ENCODE measurements at places on chromosomes 3 and 15.

DNA sequence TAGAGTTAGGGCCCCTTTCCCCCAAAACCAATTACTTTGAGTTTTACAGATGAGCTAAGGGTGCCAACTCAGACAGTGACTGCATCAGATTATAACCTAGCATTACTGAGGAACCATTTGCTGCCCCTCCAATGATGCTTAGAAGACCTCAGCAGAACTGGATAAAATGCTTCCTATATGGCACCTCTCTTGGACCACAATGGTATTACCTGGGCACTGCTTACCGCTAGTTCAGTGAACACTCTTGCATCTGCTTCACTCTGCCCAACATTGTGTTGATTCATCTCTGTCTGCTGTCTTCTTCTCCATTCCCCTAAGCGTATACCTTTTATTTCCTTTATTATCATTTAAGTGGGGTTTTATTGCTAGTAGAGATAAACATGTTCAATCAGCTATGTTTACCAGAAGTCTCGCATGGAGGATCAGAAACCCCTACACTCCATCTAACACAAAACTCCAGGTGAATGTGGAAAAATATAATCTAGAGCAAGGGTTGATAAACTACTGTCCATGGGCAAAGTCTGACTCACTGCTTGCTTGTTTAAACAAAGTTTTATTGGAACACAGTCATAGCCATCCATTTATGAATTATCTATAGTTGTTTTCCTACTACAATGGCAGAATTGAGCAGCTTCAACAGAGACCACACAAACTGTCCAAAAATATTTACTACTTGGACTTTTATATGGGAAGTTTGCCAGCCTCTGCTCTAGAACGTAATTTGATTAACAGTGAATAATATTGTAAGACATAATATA is 100.2 kb upstream of the PTX3 start:
- no peak for DNase-seq

GRCh38 chr15:67296188-67296587 is 41.6 kb downstream of the IQCH start:
- DNase-seq, result no peak

DNA sequence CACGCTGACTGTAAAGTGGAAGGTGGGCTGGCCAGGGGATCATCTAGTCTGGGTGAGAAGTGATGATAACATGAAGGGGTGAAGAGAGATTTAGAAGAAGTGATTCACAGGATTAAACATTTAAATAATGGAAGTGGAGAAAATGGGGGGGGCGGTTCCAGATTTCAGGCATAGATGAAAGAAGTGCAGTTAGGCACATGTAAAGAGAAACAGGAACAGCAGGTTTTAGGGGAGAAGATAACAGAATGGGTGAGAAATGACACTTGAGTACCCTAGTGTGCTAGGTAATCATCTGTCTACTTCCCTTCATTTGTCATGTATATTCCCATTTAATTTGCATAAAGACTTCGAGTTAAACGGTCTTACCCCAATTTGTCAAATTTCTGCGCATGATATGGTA is 15.3 kb downstream of the B3GNT5 start:
- DNase-seq, result no peak

- DNase-seq, result no peak
Observed at GRCh38 chr3:171956181-171956683, 83.1 kb upstream of the FNDC3B start.

- no peak for DNase-seq
Observed at GRCh38 chr3:6165951-6166350, 695.0 kb upstream of the GRM7 start.

DNA sequence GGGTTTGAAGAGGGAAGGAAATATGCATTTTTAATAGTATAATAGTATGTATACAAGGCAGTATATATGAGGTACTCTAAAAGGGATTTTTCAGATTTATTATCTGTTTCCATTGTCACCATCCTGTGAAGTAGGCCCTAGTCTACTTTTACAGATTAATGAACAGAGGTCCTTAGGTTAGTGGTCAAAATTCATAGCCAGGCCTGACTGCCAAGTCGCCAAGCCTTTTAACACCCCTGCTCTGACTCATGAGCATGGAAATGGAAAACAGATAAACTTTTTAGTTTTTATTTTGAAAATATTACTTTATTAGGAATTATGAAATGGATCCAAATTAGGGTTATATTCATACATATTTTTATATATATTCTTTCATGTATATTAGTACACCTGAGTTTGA is 146.9 kb downstream of the BBX start:
- no peak for DNase-seq

GRCh38 chr15:62840526-62841268 is 201.8 kb upstream of the TPM1 start:
- no peak for DNase-seq

GRCh38 chr15:50945725-50946124 is 37.2 kb downstream of the AP4E1 start:
- peak; percentile 35 for DNase-seq

DNA sequence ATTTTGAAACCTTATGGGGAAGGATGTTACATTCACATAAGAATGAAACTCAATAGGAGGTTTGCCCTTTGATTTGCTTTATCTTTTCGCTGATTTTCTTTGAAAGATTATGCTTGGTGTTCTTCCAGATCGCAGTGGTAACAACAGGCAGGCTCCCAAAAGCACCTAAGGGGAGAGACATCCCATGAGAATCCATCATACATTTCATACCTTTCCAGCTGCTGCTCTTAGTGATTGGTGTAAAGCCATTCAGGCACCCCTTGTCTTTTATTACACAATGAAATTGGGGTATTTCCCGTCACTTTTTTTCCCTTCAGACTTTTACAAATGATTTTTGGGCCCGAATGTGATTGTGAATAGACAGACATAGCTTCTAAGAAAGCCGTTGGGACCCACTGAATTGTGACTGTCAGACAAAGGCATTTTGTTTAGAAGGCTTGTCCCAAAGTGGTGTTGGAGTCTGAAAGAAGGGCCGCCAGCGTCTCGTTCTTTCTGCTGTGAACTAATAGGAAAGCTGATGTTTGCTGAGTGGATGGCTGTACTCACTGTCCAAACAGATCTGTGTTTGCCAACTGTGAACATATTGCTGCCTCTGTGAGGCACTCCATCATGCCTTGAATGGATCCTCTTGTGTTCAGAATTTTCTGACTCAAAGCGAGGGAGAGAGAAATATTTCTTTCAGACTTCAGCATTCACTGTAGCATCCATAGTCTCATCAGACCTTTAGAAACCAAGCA is 164.3 kb downstream of the FNDC3B start:
- no peak for DNase-seq

- peak; percentile 30 for DNase-seq
Observed at GRCh38 chr3:124315215-124316033, 323.5 kb upstream of the ROPN1 start.

GRCh38 chr3:59709702-59710553 is 660.1 kb upstream of the CFAP20DC start:
- DNase-seq, result no peak

DNA sequence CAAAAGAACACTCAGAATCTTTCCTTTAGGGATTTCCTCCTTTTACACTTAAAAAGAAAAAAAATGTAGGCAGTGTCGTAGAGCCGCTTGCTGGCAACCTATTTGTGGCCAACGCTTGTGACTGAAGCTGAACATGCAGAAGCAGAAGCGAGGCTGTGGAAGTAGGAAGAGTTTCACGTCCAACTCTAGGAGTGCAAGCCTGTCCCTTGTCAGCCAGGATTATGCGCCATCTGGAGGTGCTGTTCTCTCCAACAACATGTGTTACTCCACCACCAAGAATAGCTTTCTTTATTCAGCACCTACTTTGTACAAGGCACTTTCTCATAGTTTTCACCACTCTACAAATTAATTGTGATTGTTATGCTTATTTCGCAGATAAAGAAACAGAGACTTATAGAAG is 223.2 kb upstream of the LMCD1 start:
- no peak for DNase-seq

- DNase-seq, result no peak
Observed at GRCh38 chr3:75001330-75001729, 386.9 kb upstream of the CNTN3 start.

GRCh38 chr3:82031596-82031995 is 270.2 kb upstream of the GBE1 start:
- no peak for DNase-seq

DNA sequence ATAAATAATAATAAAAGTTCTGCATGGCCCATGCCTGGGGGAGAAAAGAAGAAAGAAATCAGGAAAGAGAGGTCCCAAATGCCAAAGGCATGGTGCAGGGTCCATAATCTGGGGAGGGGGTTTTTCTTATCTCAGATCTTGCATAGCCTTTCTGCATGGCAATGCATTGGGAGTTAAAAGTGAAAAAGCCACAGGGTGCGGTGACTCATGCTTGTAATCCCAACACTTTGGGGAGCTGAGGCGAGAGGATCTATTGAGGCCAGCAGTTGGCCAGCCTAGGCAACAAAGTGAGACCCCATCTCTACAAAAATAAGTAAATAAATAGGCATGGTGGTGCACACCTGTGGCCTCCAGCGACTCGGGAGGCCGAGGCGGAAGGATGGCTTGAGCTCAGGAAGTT is 76.8 kb upstream of the GATA2 start:
- DNase-seq, result no peak

- DNase-seq, result no peak
Observed at GRCh38 chr15:62698646-62699045, 343.9 kb upstream of the TPM1 start.

- no peak for DNase-seq
Observed at GRCh38 chr3:58529516-58530353, 7.3 kb downstream of the ACOX2 start.

DNA sequence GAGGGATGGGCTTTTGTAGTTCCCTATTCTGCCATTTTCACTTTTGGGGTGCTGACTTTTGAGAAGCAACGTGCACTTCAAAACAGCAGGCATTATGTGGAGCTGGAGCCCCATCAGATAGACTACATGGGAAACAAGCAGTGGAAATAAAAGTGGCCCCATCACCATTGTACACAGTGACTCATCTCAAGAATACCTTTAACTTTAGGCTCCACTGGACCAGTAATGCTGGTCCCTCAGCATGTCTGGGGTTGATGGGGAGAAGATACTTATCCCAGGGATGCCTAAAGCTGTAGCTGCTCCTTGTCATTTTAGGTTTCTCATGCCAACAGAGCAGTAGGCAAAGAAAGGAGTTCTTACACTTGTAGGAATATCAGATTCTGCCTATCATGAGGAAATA is 45.0 kb downstream of the LSM3 start:
- DNase-seq, result no peak

DNA sequence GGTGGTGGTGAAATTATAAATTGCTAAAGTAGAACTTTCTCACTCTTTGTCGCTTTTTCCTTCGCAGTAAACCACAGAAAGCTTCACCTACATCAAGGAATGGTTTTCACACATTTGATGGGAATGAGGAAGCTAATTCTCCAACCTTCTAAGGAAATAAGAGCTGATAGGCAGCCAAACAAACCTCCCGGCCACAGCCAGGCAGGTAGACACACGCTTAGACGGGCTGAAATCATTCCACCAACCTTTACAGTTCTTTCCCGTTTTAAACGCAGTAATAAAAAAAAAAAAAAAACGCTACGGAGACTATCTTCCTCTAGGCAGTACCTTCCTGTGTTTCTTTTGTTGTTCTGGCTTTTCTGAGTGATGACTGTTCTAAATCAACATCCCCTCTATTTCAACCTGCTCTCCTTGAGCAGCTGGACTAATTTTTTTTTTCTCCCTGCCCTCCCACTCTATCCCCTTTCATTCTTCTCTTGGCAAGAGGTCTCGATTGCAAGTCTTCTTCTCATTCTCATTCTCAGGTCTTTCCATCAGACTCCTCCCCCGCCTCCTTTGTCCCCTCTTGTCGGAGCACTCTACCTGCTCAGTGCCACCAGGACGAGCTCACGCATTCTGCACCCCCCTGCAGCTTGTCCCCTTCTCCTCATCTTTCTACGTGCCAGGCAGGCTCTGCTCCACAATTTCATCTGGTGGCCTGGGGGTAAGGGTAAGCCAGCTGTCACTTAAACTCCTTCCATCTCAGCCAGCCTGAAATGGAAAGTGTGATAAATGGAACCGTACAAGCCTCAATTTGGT is 391.1 kb upstream of the MDFIC2 start:
- DNase-seq, result no peak

- no peak for DNase-seq
Observed at GRCh38 chr3:69386556-69387385, 883 bp upstream of the FRMD4B start.

- no peak for DNase-seq
Observed at GRCh38 chr3:128663151-128663550, 12.5 kb upstream of the RPN1 start.

GRCh38 chr3:53040351-53040820 is 5.5 kb downstream of the SFMBT1 start:
- no peak for DNase-seq

Measured in dermis microvascular lymphatic vessel endothelial cell (primary cell).